GM12892 (cell line): ENCODE measurements at places on chromosomes 5 and 9.

DNA sequence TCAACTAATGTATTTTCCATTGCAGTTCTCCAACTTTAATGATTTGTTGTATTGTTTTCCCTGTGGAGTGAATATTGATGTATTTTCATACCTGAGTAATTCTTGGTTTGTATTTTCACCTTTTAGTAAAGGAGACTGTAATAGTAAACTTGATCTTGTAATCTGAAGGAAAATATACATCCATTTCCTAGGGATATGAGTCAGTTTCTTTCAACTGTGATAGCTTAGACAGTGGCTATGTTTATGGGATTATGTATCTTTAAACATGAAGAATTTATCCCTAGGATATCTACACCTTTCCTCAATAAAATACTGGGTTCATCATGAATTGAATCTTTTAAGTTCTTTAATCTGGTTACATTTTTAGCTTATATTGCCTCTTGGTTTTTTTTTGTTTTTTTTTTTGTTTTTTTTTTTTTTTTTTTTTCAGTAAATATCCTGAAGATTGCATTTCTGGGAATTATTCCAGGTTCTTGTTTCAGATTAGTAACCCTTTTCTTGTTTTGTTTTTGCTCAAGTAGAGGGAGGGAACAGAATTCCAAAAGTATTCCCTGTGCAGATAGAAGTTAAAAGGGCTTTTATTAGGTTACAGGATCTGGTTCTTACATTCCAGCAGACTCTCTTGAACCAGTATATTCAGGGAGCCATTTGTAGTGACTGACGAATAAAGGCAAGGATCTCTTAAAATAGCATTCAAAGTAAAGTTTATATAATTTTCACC is 7.1 kb downstream of the WDR36 start:
- no peak for DNase-seq

- DNase-seq = no peak
Measured at GRCh38 chr5:58114324-58114723, 345.6 kb downstream of the PLK2 start.

GRCh38 chr9:21251190-21251589 is 11.4 kb upstream of the IFNA14 start:
- no peak for DNase-seq

GRCh38 chr5:107917983-107918382 is 247.2 kb upstream of the EFNA5 start:
- no peak for DNase-seq

DNA sequence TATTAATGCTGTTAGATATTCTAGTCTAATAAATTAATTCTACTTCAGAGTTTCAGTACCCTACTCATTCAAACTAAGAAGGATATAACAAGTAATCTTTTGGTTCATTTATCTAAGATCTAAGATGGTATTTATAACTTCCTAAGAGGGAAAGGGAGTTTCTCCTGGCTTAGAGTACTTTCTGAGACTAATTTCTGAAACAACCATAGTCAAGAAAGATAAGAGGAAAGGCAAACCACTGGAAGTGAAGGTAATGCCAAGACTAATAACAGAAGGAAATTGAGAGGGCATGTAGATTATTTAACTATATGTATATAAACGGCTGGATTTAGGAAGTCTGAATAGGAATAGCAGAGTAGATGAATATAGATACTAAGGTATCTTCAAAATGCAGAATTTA is 112.4 kb upstream of the ACOT12 start:
- DNase-seq = no peak

DNA sequence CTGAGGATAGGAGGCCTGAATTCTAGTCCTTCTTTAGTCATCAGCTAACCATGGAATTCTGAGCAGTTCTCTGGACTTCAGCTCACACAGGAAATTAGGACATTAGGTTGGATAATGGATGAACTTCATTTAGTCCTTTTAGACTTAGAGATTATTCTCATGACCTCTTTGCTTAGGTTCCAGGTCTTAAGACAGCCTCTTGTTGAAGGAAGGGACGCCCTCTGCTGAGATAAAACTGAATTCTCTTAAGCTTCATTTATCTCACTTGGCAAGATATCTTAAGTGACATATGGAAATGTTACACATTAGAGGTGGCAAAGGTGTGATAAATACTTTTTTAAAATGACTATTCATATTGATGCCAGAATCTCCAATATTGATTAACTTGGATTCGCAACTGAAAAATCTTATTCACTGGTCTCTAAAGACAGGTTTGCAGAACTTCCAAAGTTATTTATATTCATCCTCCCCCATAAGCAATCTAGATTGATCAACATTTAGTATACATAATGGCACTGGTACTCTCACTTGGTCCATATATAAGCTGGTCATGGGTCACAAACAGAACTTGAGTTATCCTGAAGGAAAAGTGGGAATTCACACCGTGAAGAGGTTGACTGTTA is 16.9 kb upstream of the ZNF366 start:
- DNase-seq = no peak

DNA sequence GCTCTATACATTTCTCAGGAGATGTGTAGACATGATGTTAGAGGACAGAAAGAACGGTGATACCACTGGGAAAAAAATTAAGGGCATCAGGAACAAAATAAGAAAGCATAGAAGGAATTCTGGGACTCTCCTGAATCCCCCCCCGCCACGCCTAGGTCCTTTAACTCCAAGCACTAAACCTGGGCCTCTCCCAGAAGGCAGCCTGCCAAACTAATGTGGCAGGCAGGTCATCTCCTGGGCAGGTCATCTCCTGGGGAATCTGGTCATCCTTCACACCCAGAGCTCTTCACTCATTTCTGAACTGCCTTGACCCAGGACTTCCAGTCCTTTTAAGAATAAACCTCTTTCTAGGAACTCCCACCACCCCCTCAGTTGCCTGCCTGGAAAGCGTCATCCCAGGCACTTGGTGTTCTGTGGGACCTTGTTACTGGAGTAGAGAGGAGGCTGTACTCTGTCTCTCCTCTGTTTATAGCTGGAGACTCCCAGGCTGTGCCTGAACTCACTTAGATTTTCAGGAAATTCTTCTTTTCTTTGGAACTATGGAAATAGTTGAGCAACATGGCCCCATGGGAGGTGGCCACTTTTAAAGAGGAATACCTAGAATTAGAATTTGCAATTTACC is 24.1 kb downstream of the PSAT1 start:
- DNase-seq = no peak

DNA sequence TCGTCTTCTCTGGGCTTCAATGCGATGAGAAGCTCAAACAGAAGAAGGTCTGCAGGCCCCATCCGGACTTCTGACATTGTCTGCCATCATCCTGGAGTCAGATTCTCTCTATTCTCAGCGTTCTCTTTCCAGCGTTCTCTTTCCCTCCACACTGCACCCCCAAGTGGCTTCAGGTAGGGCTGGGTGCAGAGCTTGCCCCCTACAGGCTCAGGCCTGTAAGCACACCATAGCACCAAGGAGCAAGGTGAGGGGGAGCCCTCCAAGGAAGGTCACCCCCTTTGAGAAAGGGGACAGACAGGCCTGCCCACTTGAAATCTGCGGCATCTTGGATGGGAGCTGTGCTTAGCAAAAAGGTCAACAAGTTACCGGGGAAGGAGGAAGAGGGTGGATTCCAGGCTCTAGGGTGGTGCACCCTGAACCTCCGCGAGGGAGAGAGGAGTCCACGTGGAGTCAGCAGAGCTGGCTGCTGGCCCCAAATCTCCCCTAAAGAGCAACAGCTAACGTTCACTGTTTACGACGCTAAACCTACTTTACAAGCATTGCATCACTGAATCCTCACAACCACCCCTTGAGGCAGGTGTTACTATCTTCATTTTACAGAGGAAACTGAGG is 27.5 kb downstream of the GPX3 start:
- DNase-seq = no peak

- DNase-seq = no peak
Measured at GRCh38 chr9:98974554-98974953, 30.8 kb downstream of the COL15A1 start.

DNA sequence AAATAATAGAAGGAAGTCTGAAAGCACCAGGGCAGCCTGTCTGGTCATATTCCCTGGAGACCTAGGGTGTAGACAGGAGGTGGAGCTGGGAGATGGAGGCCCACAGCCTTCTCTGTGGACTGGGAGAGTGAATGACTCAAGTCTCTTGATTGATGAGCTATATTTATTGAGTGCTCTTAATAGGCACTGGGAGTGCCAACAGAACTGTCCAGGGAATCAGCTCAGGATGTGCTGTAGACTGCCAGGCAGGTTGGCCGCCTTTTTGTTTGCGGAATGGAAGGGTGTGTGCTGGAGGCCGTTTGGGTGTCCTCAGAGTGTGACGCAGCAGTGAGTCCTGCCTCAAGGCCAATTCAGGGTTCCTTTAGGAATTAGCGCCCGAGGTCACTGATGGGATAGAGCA is 33.4 kb upstream of the POMT1 start:
- DNase-seq = no peak

DNA sequence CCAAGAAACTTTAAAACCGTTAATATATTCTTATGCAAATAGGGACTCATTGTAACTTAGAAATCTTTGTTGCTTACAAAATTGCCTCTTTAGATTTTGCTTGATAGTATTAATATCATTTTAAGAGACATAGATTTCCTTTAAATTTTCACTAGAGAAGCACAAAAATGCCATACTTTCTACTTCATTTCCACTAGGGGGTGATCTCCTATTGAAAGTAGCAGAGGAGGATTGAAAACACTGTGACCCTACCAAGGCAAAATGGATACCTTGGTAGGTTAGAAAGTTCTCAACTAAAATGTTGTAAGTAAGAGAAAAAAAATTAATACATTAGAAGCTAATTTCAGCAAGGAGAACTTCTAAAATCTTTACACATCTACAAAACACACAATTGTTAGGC is 204.9 kb downstream of the CHSY3 start:
- DNase-seq = no peak

DNA sequence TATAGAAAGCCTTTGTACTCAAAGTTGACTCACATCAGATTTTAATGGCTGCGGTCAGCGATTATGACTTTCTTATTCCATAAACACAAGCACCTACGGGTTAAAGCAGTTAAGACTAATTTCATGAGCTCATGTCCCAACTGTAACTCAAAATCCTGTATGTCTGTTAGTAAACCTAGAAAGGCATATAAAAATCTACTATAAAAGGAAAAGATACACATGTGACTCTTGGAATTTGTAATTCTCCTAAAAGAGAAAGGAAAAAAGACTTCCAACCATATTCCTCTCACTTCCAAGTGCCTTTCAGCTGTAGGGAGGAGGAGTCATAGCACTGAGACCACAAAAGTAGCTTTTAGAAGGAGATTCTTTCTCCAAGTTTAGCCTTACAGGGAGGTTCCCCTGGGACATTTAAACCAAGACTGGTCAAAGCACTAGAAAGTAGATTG is 129.1 kb downstream of the EBF1 start:
- DNase-seq = no peak

GRCh38 chr5:7492371-7492770 is 96.4 kb downstream of the ADCY2 start:
- DNase-seq = no peak

- DNase-seq = no peak
Measured at GRCh38 chr9:36893184-36893583, 140.9 kb downstream of the PAX5 start.

DNA sequence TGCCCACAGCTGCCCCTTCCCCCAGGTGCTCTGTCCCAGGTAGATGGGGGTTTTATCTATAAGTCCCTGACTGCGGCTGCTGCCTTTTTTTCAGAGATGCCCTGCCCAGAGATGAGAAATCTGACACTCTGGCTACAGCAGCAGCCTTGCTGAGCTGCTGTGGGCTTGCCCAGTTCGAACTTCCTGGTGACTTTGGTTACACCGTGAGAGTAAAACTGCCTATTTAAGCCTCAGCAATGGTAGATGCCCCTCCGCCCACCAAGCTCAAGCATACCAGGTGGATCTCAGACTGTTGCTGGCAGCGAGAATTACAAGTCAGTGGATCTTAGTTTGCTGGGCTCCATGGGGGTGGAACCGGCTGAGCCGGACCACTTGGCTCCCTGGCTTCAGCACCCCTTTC is 56.8 kb downstream of the MINAR2 start:
- no peak for DNase-seq

DNA sequence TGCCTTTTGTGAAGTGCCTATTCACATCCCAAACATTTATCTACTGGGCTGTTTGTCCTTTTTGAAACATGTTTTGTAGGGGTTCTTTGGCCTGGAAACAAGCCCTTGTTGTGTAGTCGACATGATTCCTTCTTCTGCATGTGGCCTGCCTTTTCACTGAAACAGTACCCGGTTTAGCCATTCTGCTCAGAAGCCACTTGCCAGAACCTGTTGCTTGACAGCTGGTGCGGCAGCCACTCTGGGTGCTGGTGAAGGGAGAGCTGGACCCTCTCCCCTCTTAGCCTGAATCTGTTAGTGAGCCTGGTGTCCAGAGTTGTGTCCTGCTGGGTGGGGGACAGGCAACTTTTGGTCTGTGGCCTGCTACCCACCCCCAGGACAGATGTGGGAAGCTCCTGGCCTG is 128.8 kb upstream of the CACNA1B start:
- no peak for DNase-seq

- DNase-seq = no peak
Measured at GRCh38 chr5:136712628-136713027, 347.3 kb upstream of the TRPC7 start.

- no peak for DNase-seq
Measured at GRCh38 chr9:115884846-115885245, 268.7 kb upstream of the PAPPA start.

- no peak for DNase-seq
Measured at GRCh38 chr5:394671-395155, 48.3 kb upstream of the EXOC3 start.

DNA sequence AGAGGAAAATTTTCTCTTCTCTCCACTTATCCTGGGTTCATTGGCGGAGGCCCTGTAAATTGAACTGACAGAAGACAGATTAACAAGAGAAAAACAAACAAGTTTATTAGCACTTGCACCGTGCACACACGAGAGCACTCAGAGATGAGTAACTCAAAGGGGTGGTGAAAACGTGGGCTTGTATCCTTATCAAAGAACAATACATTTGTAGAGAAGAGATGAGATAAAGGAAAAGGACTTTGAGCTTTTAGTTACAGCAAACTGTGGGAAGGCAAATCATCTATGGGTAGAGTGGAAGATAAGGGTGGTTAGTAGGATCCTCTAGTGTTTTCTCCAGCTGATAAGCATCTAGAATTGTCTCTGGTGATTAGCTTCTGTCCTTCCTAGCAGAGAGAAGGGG is 44.4 kb upstream of the ROR2 start:
- no peak for DNase-seq

DNA sequence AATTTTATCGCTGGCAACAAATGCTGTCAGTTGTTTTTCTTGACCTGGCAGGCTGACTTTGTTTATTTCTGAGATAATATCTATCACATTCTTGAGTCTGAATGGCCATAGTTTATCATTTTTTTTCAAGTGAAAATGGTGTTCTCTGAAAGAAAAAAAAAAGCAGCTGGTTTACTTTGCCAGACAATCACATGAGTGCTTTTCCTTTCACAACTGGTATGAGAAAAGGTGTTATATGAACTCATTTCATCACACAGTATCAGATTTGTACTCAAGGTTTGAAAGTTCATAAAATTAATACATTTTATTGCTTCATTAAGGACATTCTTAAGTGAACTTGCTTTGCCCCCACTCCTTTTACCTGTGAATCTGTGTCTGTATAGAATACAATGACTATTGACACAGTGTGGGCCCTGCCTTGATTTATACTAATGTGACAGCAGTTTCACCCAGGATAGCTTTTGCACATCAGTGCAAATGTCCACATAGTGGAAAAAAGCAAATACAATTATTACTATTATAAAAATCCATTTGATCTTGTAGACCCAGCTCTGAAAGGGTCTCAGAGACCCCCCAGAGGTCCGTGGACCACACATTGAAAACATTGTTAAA is 33.1 kb upstream of the PRLR start:
- no peak for DNase-seq

- DNase-seq = peak; percentile 32
Measured at GRCh38 chr5:157143127-157143971, 684 bp upstream of the MED7 start.
